Spinal cord (tissue), 10 donors: ENCODE measurements at places on chromosomes 6 and 20. TPM values are rescaled to one million over a fixed set of nuclear protein-coding genes. Genes with fewer than 3 reads are reported as not detected.

GSTA1 gene
- 0.43 TPM for polyA plus RNA-seq

TFAP2A gene
- polyA plus RNA-seq, result 9.2 TPM

MOXD1 gene
- 11.4 TPM for polyA plus RNA-seq

CCN6 gene
- 0.57 TPM for polyA plus RNA-seq

HUS1B gene
- polyA plus RNA-seq, result 0.41 TPM

DPM1 gene
- 40.5 TPM for polyA plus RNA-seq

B3GAT2 gene
- 52.8 TPM for polyA plus RNA-seq

OPN5 gene
- polyA plus RNA-seq, result 0.59 TPM

FAM209B gene
- not detected for polyA plus RNA-seq

DEFB124 gene
- polyA plus RNA-seq, result 0.53 TPM

LGSN gene
- polyA plus RNA-seq, result 0.06 TPM

GNMT gene
- 5.1 TPM for polyA plus RNA-seq

ADAM33 gene
- 46.3 TPM for polyA plus RNA-seq

SLC16A10 gene
- 4.8 TPM for polyA plus RNA-seq

GRM1 gene
- polyA plus RNA-seq, result 8.6 TPM

SPATA25 gene
- polyA plus RNA-seq, result 5.6 TPM

PTCRA gene
- 0.29 TPM for polyA plus RNA-seq

C20orf144 gene
- 0.33 TPM for polyA plus RNA-seq

SALL4 gene
- polyA plus RNA-seq, result 0.54 TPM

TULP4 gene
- 36.8 TPM for polyA plus RNA-seq

PLN gene
- polyA plus RNA-seq, result 0.36 TPM

BEND6 gene
- polyA plus RNA-seq, result 64.8 TPM

CDH26 gene
- polyA plus RNA-seq, result 1.4 TPM

SCRT2 gene
- polyA plus RNA-seq, result 8.2 TPM

VIP gene
- polyA plus RNA-seq, result 0.74 TPM

PCNA gene
- 83.5 TPM for polyA plus RNA-seq

RIPOR3 gene
- polyA plus RNA-seq, result 9.3 TPM

TMC2 gene
- polyA plus RNA-seq, result 6.3 TPM

AKAP12 gene
- 102 TPM for polyA plus RNA-seq

PACSIN1 gene
- polyA plus RNA-seq, result 34.7 TPM

C6orf52 gene
- 7.6 TPM for polyA plus RNA-seq

NKAIN4 gene
- 153 TPM for polyA plus RNA-seq

TENT5A gene
- polyA plus RNA-seq, result 9.3 TPM

HRH3 gene
- polyA plus RNA-seq, result 10.6 TPM

TBC1D20 gene
- 32.6 TPM for polyA plus RNA-seq

EFCAB8 gene
- polyA plus RNA-seq, result 0.17 TPM

BTNL2 gene
- 2.3 TPM for polyA plus RNA-seq

DYNLT2 gene
- 7.2 TPM for polyA plus RNA-seq

RAET1L gene
- polyA plus RNA-seq, result not detected

TOX2 gene
- polyA plus RNA-seq, result 15.4 TPM

RPP21 gene
- 56.9 TPM for polyA plus RNA-seq

LY6G5C gene
- polyA plus RNA-seq, result 13.1 TPM
